PC-9 (cell line): ENCODE measurements at places on chromosomes 12 and 14. TPM values are rescaled to one million over a fixed set of nuclear protein-coding genes. Genes with fewer than 3 reads are reported as not detected.

DNAL1 gene
- 23.0 and 25.5 TPM in 2 replicates for total RNA-seq

CHMP4A gene
- total RNA-seq: 31.2 and 37.6 TPM in 2 replicates

PLEKHG3 gene
- 59.3 and 61.7 TPM in 2 replicates for total RNA-seq

METTL17 gene
- 40.9 and 51.2 TPM in 2 replicates for total RNA-seq

PTPRQ gene
- not detected in 2 replicates for total RNA-seq

ALDH1L2 gene
- 2.2 and 5.0 TPM in 2 replicates for total RNA-seq

SMOC1 gene
- not detected in 2 replicates for total RNA-seq

ARL1 gene
- 60.6 and 71.9 TPM in 2 replicates for total RNA-seq

TMEM117 gene
- 2.0 and 3.2 TPM in 2 replicates for total RNA-seq

CABP1 gene
- total RNA-seq: not detected in 2 replicates

CDKN3 gene
- 61.1 and 105 TPM in 2 replicates for total RNA-seq

AGAP2 gene
- 0.40 and 0.50 TPM in 2 replicates for total RNA-seq

IFNG-AS1 gene
- not detected in 2 replicates for total RNA-seq

AQP6 gene
- total RNA-seq: not detected in 2 replicates

SVOP gene
- total RNA-seq: not detected in 2 replicates

SRGAP1 gene
- total RNA-seq: 18.0 and 24.5 TPM in 2 replicates

TTC9 gene
- total RNA-seq: 9.3 and 9.9 TPM in 2 replicates

R3HDM2 gene
- 54.4 and 65.1 TPM in 2 replicates for total RNA-seq

CCDC85C gene
- 21.2 and 24.8 TPM in 2 replicates for total RNA-seq

APAF1 gene
- 12.8 and 19.1 TPM in 2 replicates for total RNA-seq

KRT72 gene
- not detected in 2 replicates for total RNA-seq

DCAF11 gene
- total RNA-seq: 52.7 and 87.6 TPM in 2 replicates

DPPA3 gene
- total RNA-seq: not detected in 2 replicates

WIF1 gene
- total RNA-seq: not detected in 2 replicates

GPR68 gene
- total RNA-seq: not detected in 2 replicates

OTOGL gene
- not detected in 2 replicates for total RNA-seq

MIS18BP1 gene
- total RNA-seq: 41.0 and 54.4 TPM in 2 replicates

CCDC184 gene
- total RNA-seq: not detected in 2 replicates

RTL1 gene
- not detected in 2 replicates for total RNA-seq

SERPINA5 gene
- total RNA-seq: not detected in 2 replicates

KRT6C gene
- not detected in 2 replicates for total RNA-seq

RPL10L gene
- total RNA-seq: not detected in 2 replicates

SLC25A21 gene
- 0.38 and 3.2 TPM in 2 replicates for total RNA-seq

PTGDR gene
- not detected in 2 replicates for total RNA-seq

AKAP5 gene
- total RNA-seq: 0.60 and 0.72 TPM in 2 replicates

FOXN4 gene
- not detected in 2 replicates for total RNA-seq

HOXC10 gene
- 1.1 and 1.4 TPM in 2 replicates for total RNA-seq

MRPL51 gene
- total RNA-seq: 432 and 456 TPM in 2 replicates

AHNAK2 gene
- 30.8 and 38.9 TPM in 2 replicates for total RNA-seq

SIRT4 gene
- total RNA-seq: 3.2 and 3.6 TPM in 2 replicates

RHOF gene
- total RNA-seq: 132 and 179 TPM in 2 replicates

DHRS2 gene
- total RNA-seq: 0.55 and 1.3 TPM in 2 replicates

HEBP1 gene
- 148 and 195 TPM in 2 replicates for total RNA-seq

TEX22 gene
- 2.6 and 6.5 TPM in 2 replicates for total RNA-seq

PLEKHG7 gene
- not detected in 2 replicates for total RNA-seq
